Activated naive CD4-positive, alpha-beta T cell (primary cell): ENCODE measurements at places on chromosomes 2 and 18.

GRCh38 chr18:79604205-79604912 is 75.2 kb upstream of the CTDP1 start:
- no peak for DNase-seq

DNA sequence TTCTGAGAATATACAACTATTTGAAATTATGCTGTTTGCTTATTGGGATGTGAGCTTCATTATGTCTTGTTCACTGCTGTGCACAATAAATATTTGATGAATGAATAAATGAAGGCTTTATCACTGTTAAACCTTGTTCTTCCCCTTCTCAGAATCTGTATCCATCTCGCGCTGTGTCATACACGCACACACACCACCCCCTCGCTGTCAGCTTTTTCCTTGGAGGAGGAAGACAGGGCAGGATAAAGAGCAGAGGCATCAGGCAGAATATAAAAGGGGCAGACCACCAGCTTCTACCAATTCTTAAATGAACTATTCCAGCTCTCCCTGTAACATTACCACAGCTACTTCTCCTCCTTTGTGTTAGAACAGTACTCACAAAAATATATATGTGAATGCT is 75.0 kb downstream of the CD226 start:
- DNase-seq, result no peak

DNA sequence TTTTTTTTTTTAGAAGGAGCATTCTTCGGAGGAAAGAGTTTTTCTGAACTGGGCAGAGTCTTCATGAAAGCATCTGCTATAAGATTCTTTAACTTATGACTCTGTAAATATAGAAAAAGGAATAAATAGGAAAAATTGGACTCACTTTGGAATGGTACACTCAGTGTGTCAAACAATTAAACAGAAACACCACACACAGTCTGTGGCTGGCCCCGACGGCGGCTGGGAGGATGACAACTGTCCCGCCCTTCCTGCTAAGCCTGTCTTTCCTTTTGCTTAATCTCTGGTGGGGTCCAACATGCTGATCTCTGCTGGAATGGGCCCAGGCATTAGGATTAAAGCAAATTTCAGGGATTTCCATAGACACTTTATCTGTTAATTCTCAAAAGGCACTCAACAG is 12.5 kb upstream of the RAB31 start:
- DNase-seq, result no peak

GRCh38 chr2:141647353-141647752 is 483.5 kb downstream of the LRP1B start:
- DNase-seq, result no peak

DNA sequence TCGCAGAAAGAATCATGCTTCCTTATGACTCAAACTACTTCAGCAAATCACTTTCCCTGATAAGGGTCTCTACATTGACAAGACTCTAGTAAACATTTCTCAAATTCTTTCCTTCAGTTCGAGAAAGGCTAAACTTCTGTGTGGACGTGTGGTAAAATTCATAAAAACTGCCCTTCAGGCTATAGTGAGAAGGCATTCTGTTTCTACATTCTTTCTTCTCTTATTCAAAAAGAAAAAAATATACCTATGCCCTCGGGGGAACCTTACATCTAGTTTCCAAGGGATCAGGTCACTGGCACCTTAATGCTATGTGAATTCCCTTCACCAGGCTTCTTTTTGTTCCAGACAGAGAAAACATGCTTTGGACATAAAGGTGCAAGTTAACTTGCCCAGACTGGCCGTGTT is 4.9 kb downstream of the VIT start:
- no peak for DNase-seq
